Stimulated activated CD4-positive, alpha-beta T cell treated with anti-CD3 and anti-CD28 coated beads, Interleukin-12 subunit alpha, Interleukin-12 subunit beta, amount 100 ng/mL, for 4 hours (primary cell): ENCODE measurements at places on chromosomes 7 and 10.

DNA sequence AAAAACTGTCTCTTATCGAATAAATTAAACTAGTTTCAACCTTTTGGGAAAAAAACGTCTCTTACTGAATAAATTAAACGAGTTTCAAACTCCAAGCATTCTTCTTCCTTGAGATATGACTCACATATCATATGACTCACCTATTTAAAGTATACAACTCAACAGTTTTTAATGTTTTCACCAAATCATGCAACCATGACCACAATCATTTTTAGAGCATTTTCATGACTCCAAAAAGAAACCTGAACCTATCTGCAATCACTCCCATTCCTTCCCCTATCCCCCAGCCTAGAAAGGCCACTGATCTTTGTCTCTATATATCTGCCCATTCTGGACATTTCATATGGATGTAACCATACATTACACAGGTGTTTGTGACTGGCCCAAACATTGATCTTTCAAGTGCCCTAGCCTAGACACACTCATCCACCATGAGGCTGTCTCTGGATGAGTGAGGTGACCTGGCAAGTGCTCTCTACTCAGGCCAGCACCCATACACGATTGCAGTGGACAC lies 115.3 kb downstream of the PIP4K2A start:
- DNase-seq, result no peak

DNA sequence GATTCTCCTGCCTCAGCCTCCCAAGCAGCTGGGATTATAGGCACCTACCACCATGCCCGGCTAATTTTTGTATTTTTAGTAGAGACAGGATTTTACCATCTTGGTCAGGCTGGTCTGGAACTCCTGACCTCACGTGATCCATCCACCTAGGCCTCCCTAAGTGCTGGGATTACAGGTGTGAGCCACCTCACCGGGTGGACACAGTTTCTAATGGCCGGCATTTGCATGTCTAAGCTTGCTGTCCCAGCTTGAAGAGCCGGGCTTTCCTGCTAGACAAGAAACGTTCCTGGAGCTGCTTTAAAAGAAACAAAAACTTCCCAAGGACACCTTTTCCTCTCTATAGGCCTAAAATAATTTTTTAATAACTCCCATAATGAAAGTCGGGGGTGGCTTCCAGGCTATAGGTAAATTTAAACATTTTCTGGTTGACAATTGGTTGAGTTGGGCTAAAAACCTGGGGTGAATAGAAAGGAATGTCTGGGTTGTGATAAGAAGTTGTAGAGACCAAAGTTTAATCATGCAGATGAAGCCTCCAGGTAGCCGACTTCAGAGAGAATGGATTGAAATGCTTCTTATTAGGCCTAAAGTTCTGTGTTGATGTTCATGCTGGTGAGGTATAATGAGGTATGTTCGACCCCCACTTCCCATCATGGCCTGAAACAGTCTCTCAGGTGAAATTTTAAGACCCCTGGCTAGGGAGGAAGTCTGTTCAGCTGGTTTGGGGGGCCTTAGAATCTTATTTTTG lies 8.8 kb downstream of the ACADSB start:
- no peak for DNase-seq

- no peak for DNase-seq
Measured at GRCh38 chr7:69871886-69872569, 273.8 kb downstream of the AUTS2 start.

- DNase-seq, result no peak
Measured at GRCh38 chr10:52436664-52437063, 122.6 kb downstream of the DKK1 start.

DNA sequence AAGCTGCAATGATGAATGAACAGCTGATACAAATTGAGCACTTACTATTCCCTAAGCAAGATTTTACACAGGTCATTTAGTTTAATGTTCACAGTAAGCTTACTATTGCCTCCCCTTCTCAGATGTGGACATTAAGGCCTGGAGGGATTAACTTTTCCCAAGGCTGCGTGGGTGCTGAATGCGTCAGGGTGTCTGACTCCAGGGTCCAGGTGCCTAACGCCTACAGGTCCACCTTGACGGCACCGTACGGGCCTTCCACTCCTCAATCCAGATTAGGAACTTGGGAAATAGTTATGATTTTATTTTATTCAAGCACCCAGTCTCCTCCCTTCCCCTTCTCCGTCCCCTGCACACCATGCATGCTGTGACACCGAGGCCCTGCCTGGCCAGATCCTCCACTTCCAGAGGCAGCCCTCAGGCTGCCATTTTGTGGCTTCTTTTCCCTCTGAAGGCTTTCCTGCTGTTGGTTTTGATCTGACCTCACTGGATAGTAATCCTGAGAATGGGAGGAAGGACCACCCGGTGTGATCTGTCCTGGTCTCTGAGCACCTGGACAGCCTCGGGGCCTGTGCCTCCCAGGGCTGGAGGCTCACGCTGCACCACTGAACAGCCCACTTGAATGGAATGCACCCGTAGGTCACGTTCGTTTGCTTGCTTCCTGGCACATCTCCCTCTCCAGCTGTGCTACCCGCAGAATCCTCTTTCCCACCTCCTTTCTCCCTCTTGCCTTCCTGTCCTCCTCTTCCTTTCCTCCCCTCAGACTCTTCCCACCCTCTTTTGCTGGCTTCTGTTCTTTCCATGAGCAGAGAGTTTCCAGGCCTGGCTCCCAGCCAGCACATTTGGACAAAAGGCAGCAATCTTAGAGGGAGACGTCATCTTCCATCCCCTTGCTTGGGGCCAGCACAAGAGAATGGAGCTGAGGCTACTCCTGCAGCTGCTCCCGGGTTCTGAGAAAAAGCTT lies 14.4 kb downstream of the DENND2A start:
- no peak for DNase-seq

GRCh38 chr7:70779321-70779720 lies 352.6 kb upstream of the GALNT17 start:
- DNase-seq, result no peak

- no peak for DNase-seq
Measured at GRCh38 chr7:39183796-39184195, 206.1 kb downstream of the POU6F2 start.

GRCh38 chr10:126671402-126671975 lies 996 bp upstream of the C10orf90 start:
- no peak for DNase-seq

DNA sequence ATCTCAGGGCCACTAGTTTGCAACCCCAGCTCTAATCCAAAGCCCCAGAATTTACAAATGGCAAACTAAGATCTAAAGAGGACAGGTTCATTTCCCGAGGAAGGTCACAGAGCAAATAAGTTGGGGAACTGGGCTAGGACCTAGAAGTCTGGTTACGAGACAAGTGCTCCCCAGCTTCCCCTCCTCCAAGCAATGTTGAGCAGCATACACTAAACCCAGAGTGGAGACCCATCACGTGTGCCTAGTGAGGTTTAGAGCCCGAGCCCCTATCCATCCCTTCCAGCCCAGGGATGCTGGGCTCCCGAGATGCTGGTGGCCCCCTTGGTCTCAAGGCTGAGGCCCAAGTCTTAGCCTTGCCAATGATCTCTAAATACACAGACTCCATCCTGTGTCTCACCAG lies 209.5 kb upstream of the ZMIZ1 start:
- DNase-seq, result no peak

GRCh38 chr10:88459530-88459929 lies 123.6 kb downstream of the RNLS start:
- DNase-seq, result no peak

DNA sequence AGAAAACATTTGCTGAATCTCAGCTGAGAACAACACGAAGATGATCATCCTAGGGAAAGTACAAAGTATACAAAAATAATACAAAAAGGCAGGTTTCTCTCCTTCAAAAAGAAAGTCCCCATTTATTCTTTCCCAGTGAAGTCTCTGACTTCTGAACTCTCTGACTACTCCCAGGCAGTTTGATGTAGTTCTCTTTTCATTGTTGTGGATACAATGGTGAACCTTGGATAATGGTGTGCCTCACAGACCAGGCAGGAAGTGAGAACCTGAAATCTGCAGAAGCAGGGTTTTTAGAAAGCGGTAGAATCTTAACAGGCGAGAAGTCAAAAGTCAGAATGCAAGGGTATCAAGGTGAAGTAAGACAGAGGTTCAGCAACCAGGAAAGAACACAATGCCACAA lies 150.8 kb upstream of the NRP1 start:
- DNase-seq, result no peak

GRCh38 chr7:154857728-154858681 lies 144.9 kb downstream of the PAXIP1 start:
- DNase-seq, result no peak

GRCh38 chr7:129908181-129908580 lies 44.6 kb downstream of the UBE2H start:
- no peak for DNase-seq

DNA sequence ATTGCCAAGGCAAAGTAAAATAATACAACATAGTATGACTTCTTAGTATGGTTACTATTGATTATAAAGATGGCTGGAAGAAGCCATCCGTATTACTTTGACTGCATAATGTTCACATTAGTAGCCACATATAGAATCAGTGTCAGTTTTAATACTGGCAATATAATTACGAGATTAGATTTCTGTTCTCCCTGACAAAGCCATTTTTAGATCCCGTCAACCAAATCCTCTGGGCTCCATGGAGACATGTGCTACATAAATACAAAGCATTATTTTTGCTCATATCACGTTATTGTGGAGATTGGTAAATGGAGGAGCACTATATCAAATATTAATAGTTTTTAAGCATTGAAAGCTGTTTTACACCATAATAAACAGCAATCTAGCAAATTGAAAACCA lies 124.0 kb downstream of the MAGI2 start:
- no peak for DNase-seq

- DNase-seq, result no peak
Measured at GRCh38 chr7:132569884-132570614, 6.2 kb downstream of the PLXNA4 start.

DNA sequence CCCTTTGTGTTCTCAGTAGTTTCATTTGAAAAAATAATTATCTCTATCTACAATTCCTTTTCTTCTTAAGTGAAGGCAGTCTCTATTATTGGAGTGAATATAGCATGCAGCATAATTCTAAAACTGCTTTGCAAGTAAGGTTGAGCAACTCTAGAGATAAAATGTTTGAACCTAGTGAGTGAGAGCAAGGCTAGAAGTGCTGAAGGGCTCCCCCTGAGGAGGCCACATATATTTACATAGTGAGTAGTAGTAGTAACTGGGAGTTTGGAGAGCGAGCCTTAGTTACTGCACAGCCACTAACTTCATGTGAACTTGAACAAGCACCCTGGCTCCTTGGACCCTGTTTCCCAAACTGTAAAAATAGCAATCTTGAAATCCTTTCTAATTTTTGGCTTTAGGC lies 141.5 kb upstream of the DKK1 start:
- no peak for DNase-seq

GRCh38 chr10:25758041-25758457 lies 176.0 kb upstream of the MYO3A start:
- DNase-seq, result no peak

DNA sequence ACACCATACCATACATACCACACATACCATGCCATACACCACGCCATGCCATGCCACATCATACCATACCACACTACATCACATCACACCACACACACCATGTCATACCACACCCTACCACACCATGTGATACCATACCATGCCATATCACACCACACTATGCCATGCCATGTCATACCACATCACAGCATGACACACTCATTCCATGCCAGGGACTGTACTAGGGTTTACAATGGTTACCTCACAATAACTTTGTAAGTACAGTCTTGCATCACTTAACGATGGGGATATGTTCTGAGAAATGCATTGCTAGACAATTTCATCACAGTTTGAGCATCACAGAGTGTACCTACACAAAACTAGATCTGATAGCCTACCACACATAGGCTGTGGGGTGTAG lies 14.5 kb downstream of the PYROXD2 start:
- no peak for DNase-seq

GRCh38 chr10:116674901-116675423 lies 54.2 kb downstream of the PNLIPRP2 start:
- no peak for DNase-seq

DNA sequence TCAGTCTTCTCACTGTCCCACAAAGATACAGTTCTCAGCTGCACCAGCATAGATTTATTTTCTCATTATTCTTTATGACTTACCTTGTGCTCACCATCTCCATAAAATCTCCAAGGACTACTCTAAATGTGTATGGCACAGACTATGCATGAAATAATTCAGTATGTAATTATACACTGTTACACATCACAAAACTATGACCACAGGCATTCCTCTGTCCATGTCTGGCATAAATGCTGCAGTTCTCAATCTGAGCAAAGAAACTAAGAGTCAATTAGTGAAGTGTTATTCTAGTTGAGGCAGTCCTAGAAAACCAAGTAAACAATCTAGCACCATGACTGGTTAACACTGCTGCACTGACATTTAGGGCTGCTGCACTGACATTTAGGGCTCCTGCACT lies 2.7 kb downstream of the CYCS start:
- DNase-seq, result no peak

DNA sequence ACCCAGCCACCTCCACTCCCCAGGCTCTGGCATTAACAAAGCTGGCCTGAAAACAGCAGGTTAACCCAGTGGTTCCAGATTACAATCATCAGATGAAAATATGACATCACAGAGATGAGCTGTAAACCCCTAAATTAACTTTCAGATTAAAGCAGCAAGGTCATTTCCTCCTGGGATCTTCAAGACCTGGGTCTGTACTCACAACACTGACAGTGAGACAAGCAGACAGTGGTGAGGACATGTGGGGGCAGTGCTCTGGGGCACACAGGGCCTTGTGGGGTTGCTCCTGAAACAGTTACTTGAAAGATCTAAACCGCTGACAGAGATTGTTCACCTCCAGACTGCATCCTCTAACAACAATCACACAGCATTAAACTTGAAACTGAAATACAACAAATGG lies 134.1 kb downstream of the ZNF438 start:
- no peak for DNase-seq

DNA sequence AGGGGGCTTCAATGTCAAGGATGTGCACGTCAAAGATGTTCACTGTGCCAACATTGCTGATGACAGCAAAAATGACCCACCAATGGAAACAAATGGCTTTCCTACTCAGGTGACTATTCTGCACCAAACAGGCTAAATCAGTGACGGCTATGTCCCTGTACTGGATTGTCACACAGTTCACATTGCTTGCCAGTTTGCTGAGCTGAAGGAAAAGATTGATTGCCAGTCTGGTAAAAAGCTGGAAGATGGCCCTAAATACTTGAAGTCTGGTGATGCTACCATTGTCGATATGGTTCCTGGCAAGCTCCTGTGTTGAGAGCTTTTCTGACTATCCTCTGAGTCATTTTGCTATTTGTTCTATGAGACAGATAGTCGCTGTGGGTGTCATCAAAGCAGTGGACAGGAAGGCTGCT lies 202.2 kb upstream of the ETV1 start:
- DNase-seq, result no peak

DNA sequence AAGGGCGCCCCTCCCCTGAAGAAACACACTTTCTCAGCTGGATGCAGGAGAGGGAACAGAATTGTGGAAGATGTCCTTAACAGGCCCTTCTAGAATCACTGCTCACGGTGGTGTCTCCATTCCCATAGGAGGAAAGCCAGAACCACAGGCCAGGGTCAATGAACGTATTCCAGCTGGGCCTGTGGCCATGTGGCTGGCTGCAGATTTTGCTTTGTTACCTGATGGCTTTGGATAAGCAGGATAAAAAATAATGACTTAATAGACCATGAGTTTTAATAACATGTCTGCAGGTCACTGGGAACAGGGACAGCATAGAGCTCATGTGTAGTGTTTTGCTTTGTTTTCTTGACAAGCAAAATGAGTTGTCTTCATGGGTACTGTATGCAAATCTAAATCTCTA lies 210.3 kb downstream of the TRIL start:
- DNase-seq, result no peak
